GM23248 (cell line): ENCODE measurements at places on chromosomes 16 and 17. TPM values are rescaled to one million over a fixed set of nuclear protein-coding genes. Genes with fewer than 3 reads are reported as not detected.

DNA sequence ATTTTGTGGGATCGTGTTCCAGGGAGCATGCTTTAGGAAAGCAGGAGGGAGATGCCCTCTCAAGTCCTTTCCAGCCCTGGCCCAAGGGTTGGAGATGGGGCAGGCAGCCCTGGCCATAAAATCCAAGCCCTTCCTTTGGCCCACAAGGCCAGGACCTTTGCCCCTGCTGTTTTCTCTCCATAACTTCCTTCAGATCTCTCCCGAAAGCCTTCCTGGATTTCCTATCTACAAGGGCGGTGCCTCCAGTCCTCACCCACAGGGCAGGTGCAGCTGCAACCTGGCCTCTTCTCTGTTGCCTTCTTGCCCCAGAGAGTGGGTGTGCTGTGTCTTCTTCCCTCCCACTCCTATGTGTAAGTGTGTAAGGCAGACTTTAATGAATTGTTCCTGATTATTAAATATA lies 8.5 kb upstream of the PDP2 start:
- no peak for DNase-seq

DNA sequence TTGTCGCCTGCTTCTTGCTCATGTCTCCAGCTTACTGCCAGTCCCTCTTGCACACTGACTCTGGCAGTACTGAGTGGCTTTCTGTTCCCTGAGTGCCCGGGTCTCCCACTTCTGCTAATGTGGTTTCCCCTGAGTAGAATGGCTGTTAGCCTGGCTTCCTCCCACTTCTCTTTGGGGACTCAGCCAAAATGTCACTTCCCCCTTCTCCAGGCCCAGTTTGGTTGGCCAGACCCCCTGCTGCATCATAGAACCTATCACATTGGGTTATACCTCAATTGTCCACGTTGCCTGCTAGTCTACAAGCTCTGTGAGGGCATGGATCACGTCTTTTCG lies 304.4 kb downstream of the HS3ST3B1 start:
- no peak for DNase-seq

- DNase-seq: no peak
Observed at GRCh38 chr17:78780335-78780734, 1.7 kb downstream of the CYTH1 start.

GRCh38 chr16:68487203-68487514 lies 38.9 kb upstream of the SMPD3 start:
- DNase-seq: no peak

Gene C16orf87
- 4.6 and 7.9 TPM in 2 replicates for total RNA-seq
